Tibial nerve (tissue), 4 donors: ENCODE measurements at places on chromosomes 6 and 20.

GRCh38 chr6:77124604-77125003 lies 338.7 kb downstream of the HTR1B start:
- no peak for DNase-seq

DNA sequence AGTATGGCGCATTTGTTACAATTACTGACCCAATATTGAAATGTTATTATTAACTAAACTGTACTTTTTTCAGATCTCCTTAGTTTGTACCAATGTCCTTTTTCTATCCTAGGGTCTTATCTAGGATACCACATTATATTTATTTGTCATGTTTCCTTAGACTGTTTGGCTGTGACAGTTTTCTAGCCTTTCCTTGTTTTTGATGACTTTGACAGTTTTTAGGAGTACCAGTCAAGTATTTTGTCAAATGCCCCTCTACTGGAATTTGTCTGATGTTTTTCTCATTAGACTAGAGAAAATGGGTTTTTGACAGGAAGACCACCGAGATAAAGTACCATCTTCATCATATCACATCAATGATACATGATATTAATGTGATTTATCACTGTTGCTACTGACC lies 14.6 kb downstream of the CCNC start:
- DNase-seq, result no peak

GRCh38 chr20:14817101-14817500 lies 479.7 kb upstream of the FLRT3 start:
- DNase-seq, result no peak

DNA sequence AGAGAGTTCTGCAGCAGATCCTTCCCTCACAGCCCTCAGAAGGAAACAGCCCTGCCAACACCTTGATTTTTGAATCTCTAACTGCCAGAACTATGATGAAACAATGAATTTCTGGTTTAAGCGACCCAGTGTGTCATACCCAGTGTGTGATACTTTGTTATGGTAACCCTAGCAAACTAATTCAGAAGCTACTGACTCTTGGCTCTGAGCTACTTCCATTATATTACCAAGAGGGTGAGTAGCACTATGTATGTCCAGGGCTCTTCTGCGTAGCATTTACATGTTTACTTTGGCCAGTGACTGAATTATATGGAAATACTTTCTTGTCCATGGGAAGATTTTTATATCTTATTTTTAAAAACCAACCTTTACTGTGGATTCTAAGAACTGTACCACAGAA lies 16.7 kb downstream of the ANKRD66 start:
- no peak for DNase-seq

GRCh38 chr6:7727946-7728854 lies 2.3 kb downstream of the BMP6 start:
- no peak for DNase-seq

GRCh38 chr20:64220420-64220819 lies 35.1 kb upstream of the PCMTD2 start:
- no peak for DNase-seq

GRCh38 chr6:107877968-107878367 lies 53.9 kb upstream of the SCML4 start:
- DNase-seq, result no peak

- DNase-seq, result no peak
Observed at GRCh38 chr20:59022754-59023153, 3.5 kb downstream of the TUBB1 start.

DNA sequence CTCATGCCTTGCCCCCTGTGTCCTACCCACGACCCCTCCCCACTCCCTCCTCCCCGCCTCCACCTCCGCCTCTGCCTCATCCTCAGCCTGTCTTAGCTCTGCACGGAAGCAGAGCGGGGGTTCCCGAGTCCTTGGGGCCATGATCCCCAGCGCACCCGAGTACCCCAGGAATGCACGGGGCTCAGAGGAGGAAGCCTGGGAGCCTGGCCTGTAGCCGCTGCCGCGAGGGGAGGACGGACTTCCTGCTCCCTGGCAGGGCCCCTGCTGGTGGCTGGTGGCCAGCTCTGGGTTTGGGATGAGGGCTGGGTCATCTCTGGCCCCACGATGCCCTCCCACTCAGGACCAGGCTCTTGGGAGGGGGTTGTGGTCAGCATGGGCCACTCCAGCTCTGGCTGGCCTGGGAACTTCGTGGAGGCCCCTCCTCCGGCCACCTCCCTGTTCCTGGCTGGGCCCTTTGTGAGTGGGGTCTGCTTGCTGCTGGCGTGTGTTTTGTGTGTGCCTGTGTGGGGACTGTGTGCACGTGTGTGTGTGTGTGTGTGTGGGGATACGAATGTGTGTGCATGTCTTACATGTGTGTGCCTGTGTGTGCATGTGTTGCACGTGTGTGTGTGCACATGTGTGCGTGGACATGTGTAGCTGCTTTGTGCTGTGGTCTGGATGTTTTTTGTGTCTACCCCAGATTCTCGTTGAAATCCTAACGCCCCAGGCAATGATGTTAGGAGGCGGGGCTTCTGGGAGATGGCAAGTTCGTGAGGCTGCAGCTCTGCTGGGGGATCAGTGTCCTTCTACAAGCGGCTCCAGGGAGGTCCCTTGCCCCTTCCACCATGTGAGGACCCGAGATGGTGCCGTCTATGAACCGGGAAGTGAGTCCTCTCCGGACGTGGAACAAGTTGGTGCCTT lies 1.3 kb upstream of the RBBP8NL start:
- no peak for DNase-seq

GRCh38 chr6:91812596-91813274 lies 1225.9 kb upstream of the MAP3K7 start:
- DNase-seq, result no peak

DNA sequence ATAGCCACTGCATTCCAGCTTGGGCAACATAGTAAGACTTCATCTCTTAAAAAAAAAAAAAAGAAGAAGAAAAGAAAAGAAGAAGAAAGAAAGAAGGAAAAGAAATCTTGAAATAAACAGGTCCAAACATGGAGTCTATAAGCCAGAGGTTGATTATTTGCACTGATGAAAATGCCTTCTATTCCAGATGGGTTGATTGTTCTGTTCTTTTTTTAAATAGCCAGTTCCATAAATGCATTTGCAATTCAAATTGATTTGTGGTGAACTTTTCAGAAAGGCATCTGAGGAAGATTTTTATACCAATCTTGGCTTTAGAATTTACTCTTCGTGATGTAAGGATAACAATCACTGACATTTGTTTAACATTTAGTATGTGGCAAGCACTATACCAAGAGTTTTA lies 243.8 kb upstream of the PLN start:
- no peak for DNase-seq

DNA sequence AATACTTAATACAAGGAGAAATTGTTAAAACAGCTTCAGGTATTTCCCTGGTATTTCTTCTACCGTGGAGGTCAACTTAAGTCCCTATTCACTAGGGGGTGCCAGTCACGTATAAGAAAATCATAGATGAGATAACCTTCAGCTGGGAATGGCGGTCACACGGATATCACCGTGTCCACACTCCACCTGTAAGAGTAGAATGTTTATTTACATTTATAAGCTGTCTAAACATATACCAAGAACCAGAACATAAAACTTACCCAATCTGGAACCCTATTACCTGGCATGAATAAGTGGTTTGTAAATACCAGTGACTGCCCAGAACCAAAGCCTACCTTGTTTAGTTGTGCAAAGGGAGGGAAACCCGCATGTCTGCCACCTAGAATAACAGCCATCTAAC lies 1.9 kb upstream of the ELOVL4 start:
- DNase-seq, result peak; percentile 27

- no peak for DNase-seq
Observed at GRCh38 chr6:132161283-132161682, 210.1 kb upstream of the CCN2 start.

- no peak for DNase-seq
Observed at GRCh38 chr20:45038745-45039474, 62.0 kb downstream of the KCNS1 start.

- no peak for DNase-seq
Observed at GRCh38 chr6:33742092-33742491, 4.6 kb downstream of the IP6K3 start.

GRCh38 chr6:79536954-79537747 lies at the start of gene LCA5:
Gene LCA5 (minus strand): TSS chr6:79537430. CDS start chr6:79518894, 18,536 bp downstream.
- DNase-seq, result peak; percentile 91

- no peak for DNase-seq
Observed at GRCh38 chr20:58718729-58719128, 26.1 kb downstream of the NPEPL1 start.
